ENCODE measurements at places on chromosomes 2 and 18.

GRCh38 chr2:102357937-102358336, 2.3 kb downstream of the IL18R1 start:
- no peak for DNase-seq

DNA sequence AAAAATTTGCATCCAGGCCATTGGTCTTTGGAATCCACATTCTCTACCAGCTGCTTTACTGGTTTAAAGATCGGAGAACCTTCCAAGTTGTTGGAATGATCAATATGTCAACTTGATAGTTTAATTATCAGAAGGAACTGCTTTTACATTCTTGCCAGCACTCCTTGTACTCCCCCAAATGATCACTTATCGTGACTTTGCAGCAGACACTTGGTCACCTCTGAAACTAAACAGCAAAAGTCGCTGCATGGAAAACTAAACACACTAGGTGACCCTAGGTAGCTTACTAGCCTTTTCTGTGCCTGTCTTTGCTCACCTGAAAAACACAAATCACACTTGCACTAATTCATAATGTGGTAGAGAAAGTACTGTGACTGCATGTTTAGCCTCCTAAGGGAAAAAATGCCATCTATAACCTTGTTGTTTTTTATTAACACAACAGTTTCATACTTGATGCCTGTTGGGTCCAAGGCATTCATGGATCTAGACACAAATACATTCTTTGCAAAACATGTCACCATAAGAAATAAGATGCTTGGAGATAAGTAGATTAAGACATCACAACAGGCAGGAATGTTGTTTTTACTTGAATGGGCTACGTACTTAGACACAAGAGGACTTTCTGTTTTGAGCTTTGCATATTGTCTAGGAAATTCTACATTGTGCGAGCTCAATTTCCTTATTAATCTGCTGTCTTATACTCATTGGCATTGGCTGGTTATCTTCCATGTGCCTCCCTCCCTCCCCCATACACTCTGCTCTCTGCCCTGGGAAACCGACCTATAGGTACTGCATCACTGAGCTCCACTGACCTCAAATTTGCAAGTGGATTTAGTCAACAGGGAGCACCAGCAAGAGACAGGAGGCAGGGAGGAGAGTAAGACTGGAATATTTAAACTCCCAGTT, 219.1 kb upstream of the STK17B start:
- DNase-seq: no peak

DNA sequence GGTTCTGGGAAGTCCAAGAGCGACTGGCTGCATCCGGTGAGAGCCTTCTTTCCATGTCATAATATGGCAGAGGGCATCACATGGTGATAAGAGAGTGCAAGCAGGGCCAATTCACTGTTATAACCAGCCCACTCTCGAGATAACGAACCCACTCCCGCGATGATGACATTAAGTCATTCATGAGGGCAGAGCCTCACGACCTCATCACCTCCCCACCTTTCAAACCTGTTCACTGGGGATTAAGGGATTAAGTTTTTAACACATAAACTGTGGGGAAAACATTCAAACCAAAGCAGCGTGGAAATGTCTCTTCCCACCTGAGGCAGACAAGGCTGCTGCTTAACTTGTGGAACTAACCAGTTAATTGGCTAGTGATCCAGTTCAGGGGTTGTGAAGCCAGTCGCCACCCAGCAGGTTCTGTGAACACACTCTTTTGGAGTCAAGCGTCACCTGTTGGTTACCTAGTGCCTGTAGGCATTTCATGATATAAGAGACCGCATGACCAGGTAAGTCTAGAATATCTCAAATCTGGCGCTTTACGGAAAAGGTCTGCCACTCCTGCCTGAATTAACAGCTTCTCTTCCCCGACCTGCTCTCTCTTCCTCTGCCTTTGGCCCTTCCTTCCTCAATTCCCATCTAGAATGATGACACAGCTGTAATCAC, 54.3 kb downstream of the EDAR start:
- no peak for DNase-seq

GRCh38 chr18:59008302-59008974, 131.2 kb upstream of the SEC11C start:
- no peak for DNase-seq

DNA sequence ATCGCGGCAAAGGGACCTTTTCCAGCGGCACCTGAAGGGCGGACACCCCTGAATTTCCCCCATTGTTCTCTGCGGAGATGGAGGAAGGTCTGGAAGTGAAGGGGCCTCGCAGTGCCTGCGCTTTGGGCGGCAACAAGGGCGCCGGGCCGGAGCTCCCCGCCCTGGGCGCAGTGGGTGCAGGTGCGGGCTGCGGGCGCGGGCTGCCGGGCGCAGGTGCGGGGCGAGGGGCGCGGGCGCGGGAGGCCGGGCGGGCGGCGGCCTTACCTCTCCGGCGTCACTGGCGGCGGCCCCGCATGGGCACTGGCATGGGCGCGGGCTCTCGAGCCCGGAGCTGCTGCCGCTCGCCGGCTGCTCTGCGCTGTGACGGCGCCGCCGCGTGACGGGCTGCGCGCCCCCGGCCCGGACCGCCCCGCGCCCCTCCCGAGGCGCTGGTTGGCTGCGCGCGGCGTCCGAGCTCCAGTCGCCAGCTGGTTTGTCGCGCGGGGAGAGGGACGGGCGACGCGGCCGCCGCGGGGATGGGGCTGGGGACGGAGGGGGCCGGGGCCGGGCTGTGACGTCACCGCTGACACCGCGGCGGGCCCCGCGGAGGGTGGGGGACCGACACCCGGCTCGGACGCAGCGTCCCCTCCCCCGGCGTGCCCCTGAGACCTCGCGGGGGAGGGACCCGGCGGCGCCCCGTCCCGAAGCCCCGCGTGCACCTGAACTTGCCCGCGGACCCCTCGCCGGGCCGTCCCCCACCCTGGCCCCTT, at the start of gene KIF1A:
Gene KIF1A (minus strand): TSS at position 362 of the 749 bp plus-strand sequence. CDS start 22,467 bp downstream, outside the sequence.
- peak; percentile 18 for DNase-seq

DNA sequence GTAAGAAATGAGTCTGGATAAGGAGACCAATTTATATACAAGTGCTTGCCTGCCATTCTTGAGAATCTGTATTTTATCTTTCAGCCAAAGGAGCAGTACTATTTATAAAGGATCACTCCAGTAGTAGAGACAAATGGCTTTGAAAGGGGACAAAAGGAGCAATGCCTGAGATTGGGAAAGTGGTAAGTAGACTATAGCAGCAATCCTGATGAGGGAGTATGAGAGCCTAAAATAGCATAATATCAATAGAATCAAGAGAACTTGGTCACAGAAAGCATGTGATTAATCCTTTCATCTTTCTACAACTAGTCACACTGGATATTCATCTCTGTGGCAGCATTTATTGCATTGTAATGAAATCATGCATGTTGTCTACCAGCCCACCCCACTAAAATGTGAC, 20.2 kb downstream of the NRXN1 start:
- no peak for DNase-seq

DNA sequence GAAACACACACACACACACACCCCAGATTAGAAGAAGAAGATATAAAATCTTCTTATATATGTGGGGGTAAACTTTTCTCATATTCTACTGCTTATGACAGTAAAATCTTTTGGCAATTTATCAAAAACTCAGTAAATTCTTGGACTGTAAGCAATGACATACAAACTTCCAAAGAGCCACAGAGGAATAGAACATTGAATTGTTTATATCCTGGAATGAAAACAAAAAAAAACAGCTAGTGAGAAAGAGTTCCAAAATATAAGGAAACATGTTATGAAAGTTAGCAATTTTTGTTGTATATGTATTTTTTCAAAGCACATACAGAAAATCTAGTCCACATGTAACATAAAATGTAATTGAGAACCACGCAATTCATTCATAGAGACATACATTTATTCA, 764.9 kb downstream of the DSC3 start:
- DNase-seq: no peak

DNA sequence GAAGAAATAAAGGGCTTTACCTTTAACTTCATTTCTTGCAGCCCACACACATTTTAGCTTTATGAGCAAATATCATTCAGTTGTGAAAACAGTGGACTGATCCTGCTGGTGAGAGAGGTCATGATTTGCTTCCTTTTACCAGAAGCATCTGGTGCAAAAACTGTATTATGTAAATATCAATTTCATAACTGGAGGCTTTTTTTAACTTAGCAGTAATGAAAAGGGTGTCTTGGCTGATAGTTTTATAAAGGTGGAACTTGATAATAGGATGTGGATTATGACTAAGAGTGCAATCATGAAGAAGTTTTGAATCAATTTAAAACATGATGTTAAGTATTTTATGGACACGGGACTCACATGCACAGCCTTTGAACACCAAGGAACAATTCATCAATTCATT, 304.4 kb downstream of the GULP1 start:
- DNase-seq: no peak

DNA sequence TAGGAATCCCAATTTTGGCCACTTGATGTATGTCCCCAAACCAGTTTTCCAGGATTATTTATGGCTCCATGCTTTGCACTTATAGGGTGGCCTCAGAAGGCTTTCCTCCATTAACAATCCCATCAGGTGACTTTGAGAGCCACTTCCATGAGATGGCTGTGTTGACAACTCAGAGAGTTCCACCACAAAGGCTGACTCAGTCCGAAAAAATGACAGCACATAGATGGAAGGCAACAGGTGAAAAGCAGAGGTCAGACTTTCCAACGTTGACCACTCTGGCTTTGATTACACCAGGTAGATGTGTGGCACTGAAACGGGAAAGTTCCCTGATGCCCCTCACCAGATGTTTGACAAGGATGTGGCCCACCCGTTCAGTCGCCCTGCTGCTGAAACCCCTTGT, 431.4 kb upstream of the TNP1 start:
- DNase-seq: no peak

- DNase-seq: no peak
Observed at GRCh38 chr18:74149878-74150277, 1.6 kb downstream of the TIMM21 start.

DNA sequence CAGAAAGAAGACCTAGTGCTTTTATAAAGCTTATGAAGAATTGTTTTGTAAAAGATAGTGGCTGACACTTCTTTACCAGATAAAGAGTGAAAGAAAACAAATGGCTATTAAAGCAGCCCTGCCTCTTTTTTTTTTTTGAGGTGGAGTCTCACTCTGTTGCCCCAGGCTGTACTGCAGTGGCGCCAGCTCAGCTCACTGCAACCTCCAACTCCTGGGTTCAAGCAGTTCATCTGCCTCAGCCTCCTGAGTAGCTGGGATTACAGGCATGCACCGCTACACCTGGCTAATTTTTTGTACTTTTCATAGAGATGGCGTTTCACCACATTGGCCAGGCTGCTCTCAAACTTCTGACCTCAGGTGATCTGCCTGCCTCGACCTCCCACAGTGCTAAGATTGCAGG, 12.9 kb downstream of the ARPC2 start:
- no peak for DNase-seq

DNA sequence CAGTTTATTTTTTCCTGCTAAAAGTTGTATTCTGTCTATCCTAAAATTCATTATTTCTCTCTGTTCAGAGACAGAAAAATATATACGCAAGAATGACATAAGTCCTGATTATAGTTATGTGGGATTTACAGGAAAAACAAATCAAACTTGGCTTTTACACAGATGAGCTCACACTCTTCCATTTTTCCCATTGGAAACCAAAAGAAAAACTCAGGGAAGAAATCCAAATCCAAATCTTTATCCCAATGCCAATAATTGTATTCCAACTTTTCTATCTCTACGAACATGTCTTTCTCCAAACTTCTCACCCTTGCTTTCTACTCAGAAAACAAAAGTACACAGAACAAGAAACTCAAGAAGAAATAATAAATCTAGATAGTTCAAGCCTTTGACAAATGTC, 249.1 kb upstream of the TMEFF2 start:
- no peak for DNase-seq

GRCh38 chr2:46800218-46800617, 115.4 kb downstream of the MCFD2 start:
- DNase-seq: no peak

DNA sequence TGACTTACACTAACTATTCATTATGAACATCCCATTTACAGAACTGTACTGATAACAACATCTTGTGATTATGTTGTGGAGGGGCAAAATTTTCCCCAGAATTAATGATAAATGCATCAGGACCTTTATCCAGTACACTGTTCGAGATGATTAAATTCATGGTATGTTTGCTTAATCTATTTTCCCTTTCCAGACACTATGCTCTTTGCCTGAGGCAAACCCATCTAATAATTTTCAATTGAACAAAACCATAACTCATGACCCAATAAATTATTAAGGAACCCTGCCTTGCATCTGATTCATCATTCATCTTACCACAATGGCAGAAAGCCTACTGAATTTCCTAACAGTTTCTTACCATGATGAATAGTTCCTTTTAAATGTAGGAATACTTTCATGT, 385.0 kb downstream of the DSEL start:
- DNase-seq: no peak

GRCh38 chr2:193776988-193777387, 1582.3 kb upstream of the TMEFF2 start:
- no peak for DNase-seq

DNA sequence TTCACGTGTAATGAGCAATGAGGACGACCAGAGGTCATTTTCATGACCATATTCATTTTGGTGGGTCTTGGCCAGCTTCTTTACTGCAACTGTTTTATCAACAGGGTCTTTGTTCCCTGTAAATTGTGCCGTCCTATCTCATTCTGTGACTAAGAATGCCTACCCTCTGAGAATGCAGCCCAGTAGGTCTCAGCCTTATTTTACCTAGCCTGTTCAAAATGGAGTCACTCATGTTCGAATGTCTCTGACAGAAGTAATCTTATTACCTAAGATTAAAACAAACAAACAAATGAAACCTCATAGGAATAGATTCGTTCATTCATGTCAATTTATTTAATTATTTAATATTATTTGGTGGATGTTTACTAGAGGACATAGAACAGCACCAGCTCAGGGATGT, 714.8 kb downstream of the ADCYAP1 start:
- no peak for DNase-seq

DNA sequence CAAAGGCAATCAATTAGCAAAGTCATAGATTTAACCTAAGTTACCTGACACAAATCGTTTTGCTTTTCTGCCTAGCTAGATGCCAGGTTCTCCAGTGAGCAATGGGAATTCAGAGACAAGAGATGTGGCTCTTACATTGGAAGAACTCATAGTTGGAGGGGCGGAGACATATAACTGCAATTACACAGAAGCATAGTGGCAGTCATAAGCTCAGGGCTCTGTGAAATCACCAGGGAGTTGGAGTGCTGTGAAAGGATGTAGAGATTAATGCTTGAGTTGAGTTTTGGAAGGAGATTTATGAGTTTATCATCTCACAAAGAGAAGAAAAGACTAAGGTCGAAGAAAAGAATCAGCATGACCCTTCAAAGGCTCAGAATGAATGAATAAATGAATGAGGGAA, 457.2 kb upstream of the TRIB2 start:
- no peak for DNase-seq

GRCh38 chr2:17935242-17935885, 56.9 kb downstream of the KCNS3 start:
- DNase-seq: no peak
